ENCODE measurements at places on chromosomes 7 and 10. TPM values are rescaled to one million over a fixed set of nuclear protein-coding genes. Genes with fewer than 3 reads are reported as not detected.

DNA sequence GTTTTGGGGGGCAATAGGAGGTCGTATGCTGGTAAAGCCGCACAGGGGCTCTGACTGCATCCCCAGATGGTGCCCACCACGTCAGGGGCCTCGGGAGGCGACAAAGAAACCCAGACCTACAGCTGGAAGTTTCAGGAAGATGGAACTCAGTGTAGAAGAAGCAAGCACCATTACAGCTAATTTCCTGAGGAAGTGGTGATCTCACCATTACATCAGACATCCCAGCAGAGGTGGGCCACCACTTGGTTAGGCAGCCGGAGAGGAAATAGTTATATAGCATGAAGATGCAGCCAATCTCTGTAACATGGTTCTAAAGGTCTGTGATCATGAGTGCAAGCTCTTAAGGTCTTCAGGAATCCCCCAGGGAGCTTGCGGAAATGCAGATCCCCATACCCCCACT is 127.3 kb upstream of the PCBD1 start:
- no peak for DNase-seq

DNA sequence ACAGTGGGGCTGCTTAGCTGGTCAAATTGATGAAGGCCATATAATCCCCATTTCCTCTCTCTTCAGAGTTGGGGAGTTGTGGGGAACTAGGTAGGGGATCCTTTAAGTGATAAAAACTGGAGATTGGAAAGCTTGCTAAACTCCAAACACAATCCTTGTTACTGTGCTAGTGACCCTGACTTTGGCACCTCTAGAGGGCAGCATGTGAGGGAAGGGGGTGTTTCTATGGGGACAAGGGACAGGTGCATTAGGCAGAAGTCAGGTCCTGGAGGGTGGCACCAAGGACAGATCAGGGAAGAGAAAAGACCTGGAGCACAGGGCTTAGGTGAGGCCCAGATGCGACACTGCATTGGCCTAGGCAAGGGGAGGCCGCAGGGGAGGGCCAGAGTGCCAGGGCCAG is 66.9 kb downstream of the CDHR3 start:
- no peak for DNase-seq

TFEC gene
- 4.7 TPM for total RNA-seq

- DNase-seq = no peak
Measured at GRCh38 chr10:104099269-104099668, 13.6 kb upstream of the COL17A1 start.

GRCh38 chr7:66076462-66077329 is 1.1 kb downstream of the ASL start:
- DNase-seq = no peak

DNA sequence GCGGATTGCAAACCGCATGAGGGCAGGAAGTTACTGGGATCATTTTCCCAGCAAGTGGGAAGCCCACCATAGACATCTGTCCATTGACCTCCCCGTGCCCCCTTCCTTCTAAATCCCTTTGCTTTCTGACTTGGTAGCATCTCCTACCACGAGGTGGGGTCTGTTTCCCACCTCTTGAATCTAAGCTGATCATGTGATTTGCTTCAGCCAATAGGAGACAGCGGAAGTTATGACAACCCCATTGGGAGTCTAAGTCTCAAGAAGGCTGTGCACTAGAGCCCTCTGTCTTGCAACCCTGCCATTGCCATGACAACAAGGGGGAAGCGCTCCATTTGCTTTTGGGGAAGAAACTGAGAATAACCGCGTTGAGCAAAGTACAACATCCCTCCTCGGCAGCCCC is 39.2 kb upstream of the CARD11 start:
- DNase-seq = no peak

DNA sequence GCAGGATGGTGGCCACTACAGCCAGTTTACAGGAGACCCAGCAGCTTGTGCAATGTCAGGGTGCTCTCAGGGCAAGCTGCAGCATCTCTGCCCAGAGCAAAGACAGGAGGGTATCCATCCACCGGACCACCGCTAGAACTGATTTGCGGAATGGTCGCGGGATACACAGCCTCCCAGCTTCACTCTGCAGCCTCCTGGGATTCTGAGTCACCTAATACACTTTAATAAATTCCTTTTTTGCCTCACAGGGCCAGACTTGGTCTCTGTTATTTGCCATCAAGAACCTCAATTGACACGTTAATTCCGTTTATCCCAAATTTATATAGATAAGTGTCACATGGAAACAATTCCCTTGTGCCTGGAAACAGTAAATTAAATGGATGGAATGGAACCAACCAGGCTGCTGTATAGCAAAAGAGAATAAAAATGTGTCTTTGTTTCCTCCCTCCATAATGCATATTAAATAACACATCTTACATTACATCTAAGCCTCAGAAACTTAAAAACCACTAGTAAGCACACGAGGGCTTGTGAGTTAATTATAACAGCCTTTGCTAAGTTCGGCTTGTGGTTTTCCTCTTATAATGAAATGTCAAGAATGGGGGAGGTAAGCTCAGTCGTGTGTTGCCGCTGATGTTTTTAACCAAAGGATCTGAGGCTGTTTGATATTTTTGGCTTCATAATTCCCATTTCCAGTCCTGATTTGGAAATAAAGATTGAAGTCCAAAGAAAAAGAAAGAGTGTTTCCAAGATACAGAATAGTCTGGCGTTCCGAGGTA is 52.1 kb downstream of the ADRB1 start:
- no peak for DNase-seq

DNA sequence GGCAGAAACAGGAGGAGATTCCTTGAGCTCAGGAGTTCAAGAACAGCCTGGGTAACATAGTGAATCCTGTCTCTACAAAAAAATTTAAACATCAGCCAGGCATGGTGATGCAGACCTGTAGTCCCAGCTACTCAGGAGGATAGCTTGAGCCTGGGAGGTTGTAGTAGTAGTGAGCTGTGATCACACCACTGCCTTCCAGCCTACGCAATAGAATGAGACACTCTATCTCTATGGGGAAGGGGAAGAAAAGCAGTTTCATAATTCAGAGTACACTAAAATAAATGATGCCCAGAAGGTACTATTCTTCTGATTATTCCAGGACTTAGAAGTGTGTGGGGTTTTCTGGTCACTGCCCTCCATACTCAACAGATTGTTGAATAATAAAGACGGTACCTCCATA is 177.3 kb downstream of the KMT2E start:
- no peak for DNase-seq

DNA sequence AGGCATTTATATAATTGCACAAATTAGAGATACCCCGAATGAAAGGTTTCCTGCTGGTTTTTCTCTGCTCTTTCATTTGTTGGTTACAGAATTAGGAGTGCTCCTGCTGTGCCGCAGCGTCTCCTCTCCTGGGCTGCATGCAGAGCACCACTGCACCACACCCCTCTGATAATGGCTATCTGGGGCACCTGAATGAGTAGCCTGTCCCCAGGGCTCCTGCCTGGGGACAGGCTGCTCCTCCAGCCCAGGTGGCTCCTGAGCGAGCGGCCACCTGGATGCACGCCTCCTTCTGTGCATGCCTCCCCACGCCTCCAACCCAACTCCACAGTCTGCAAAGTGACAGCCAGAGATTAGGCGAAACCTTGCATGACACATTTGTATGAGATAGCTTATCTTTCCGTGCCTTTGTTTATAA is 242.6 kb upstream of the FZD8 start:
- no peak for DNase-seq

DNA sequence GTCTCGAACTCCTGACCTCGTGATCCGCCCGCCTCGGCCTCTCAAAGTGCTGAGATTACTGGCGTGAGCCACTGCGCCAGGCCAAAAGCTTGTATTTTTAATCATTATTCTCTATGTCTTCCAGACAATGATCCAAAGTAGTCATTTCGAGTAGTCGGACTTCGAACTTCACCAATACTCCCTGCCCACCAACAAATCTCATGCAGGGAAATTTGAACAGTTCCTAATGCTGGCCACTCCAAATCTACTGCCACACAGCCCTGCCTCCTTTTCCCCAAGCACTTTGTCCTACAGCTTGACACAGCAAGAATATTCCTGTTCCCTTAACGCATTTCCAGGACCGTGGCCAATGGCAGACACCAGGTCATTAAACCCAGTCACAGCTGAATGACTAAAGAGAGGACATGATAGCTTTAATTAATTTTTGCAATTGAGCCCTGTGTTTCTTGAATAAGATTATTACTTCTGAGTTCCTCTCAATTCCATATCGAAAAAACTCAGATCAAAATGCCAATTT is 142.3 kb upstream of the NRP1 start:
- no peak for DNase-seq

GRCh38 chr10:124428207-124428777 is 9.6 kb upstream of the OAT start:
- DNase-seq = no peak

DNA sequence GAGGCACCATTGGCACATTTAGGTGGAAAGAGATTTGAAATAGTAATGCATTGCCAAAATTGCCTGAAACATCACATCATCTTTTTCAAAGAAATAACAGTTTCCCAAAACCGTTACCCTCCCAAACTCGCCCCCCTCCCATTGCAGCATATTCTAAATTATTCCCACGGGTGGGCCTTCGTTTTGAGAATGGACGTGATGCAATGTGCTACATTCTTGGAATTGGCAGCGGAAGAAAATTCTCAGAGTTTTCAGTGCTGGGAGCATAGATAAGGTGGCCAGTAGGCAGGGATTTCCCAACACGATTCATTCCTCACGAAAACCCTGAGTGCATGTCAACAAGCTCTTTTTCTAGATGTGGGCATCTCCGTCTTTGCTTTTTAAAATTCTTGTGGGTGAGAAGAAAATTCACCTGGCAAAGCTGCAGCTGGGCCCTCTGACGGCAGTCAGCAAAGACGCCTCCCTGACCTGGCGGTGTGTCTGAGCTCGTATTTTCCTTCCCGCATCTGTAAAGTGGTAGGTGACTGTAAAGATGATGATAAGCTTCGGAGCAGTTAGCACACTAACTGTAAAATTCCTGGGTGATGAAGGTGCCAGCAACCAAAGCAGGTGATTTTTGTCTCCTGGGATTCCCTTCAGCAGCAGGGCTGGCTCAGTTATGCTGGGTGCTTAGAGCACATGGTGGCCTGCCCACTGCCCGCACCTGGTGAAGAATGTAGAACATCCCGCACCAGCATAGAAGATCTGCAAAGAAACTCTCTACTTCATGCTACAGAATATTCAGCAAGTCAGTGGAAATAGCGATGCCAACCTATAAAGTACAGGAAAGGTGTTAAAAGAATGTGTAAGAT is 141.9 kb upstream of the KLF6 start:
- DNase-seq = no peak
